ENCODE measurements at places on chromosomes 4 and X. TPM values are rescaled to one million over a fixed set of nuclear protein-coding genes. Genes with fewer than 3 reads are reported as not detected.

The IBSP gene
- not detected for polyA plus RNA-seq

The RBPJ gene
- polyA plus RNA-seq: 65.1 TPM

DNA sequence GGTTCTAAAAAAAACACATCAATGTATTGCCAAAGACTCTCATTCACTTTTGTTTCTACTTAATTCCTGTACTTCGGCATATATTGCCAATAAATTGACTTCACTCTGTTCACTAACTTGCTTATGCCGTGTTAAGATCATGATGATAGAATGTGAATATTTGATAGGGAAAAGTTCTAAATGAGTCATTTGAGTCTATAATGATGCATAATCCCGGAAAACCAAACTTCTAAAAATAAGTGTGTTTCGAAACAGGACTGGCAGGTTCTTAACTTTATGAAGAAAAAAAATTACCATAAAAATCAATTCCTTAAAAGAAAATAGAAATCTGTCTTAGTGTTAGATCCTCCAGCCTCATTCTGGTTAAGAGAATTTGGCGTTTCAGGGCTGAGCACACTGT, 387.5 kb upstream of the FTHL17 start:
- DNase-seq: no peak

- DNase-seq: no peak
Observed at GRCh38 chrX:73850124-73851013, 287.4 kb downstream of the CHIC1 start.

DNA sequence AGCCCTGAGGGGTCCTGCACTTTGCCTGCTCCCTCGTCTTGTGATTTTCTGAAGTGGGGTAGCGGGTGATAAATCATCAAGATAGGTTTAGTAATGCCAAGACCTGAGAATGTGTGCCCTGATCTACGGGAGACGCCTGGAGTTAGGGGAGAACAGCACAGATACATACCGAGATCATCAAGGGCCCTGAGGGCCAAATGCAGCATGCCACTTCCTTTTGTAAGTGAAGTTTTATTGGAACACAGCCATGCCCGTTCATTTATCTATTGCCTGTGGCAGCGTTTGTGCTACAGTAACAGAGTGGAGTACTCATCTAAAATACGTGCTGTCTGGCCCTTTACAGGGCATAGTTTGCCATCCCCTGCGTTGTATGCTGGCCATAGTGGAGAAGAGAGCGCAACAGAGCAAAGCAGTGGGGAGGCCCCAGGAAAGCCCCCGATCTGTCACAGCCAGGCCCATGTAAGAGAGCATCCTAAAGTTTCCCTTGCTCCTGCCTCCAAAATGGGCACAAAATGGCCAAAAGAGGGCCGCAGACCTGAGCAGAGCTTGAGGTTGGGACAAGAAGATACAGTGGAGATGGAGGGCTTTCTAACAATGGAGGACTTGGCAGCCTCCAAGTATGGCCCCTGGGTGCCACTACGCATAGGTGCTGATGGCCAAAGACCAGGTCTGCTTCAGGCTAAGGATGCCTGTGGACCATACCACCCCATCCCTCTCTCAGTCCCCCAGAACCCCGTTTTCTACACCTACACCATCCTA, 167.0 kb downstream of the SMIM20 start:
- DNase-seq: no peak
